ENCODE measurements at places on chromosomes 2 and 18.

DNA sequence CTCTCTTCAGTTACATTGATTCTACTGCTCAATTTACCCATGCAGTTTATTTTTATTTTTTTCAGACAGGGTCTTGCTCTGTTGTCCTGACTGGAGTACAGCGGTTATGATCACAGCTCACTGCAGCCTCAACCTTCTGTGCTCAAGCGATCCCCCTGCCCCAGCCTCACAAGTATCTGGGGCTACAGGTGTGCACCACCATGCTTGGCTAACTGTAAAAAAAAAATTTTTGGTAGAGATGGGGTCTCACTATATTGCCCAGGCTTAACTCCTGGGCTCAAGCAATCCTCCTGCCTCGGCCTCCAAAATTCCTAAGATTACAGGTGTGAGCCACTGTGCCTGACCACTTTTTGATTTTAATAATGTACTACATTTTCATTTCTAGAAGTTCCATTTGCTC lies 93.8 kb upstream of the RNU4ATAC start:
- no peak for DNase-seq

DNA sequence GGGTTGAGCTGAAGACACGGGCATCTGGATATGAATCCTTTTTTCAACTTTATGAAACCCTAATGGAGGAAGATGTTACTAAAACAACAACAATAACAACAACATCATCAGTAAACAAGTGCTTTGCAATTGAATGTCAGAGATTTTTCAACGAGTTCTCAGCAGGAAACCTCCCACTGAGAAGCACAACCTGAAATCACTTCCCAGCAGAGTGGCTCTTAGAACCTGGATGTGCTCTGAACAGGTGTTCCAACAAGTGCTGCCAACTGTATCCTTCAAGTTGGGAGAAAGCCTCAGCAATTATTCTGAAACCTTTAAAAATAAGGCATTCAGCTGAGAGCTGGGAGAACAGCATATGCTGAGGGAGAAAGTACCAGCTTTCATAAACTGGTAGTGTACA lies 1622.7 kb upstream of the CELF4 start:
- no peak for DNase-seq

DNA sequence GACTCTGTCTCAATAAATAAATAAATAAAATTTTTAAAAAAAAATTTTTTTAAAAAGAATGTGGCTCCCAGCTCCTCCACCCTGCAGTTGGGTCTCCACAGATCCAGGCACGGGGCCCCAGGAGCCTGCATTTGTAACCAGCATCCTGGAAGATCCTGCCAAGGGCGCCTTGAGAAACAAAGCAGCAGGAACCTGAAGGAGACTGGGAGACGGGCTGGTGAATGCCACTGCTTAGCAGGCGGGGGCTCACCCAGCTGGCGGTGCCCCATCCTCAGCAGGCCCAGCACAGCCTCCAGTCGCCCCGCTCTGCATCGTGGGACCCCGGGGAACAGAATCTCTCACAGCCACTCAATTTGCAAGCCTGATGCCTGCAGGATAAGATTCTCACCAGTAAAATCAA lies 187.5 kb upstream of the SALL3 start:
- DNase-seq = no peak

DNA sequence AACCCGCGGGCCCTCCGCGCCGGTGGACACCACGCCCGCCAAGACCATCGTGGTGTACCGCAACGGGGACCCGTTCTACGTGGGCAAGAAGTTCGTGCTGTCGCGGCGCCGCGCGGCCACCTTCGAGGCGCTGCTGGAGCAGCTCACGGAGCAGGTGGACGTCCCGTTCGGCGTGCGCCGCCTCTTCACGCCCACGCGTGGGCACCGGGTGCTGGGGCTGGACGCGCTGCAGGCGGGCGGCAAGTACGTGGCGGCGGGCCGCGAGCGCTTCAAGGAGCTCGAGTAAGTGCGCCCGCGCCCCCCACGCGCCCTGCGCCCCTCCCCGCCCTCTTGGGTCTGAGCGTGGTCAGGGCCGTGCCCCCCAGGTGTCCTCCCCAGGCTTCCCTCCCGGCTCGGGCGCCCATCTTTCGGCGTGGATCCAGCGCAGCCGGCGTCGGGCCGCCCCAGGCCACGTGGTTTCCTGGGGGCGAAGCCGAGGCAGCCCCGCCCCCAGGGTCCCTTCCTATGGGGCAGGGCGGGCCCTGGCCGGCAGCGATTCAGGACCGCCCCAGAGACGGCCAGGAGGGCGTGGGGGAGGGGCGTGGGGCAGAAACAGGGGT lies 481 bp downstream of the DCDC2C start:
- DNase-seq = no peak

DNA sequence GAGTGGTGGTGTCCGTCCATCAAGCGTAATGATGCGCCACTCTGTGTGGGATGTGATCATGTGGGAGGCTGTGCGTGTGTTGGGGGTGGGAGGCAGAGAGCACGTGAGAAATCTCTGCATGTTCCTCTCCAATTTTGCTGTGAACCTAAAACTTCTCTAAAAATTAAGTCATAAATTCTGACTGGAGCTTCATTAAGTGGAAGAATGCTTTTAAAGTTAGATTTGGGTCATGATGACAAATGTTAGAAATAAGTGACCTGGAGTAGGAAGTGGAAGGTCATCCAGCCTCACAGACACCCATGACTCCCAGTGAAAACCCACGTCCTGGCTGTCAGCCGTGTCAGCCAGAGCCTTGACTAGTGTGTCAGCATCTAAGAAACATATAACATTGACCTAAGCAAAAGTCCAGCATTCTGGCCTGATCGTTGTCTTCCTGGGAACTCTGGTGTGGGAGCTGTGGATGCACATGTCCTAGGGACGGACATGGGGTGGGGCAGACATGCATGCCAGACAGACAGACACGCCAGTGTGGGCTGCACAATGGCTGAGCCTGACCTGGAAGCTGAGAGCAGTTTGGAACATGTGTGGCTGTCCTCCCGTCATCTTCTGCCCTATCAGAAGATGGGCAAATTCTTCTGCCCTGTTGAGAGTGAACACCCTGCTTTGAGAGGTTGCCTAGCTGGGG lies 245.6 kb downstream of the FAM210A start:
- no peak for DNase-seq

DNA sequence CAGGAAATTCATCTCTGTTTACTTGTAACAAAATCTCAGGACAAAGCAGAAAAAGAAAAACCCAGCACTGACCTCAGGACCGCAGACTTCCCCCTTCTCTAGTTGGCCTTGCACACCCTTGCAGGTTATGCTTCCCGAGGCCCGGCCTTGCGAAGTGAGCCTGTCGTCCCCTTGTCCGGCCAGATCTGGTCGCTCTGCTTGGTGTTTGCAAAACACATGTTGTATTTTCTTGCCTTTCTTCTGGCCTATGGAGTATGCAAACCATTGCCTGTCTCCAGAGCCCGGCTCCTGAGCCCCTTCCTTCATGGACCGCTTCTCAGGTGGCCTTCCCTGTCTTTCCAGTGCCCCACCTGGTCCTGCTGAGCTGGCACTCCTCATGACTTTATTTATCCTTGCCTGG lies 4.8 kb downstream of the IMPA2 start:
- DNase-seq = no peak

- DNase-seq = no peak
Observed at GRCh38 chr18:45167631-45168280, 447.5 kb upstream of the SLC14A2 start.

DNA sequence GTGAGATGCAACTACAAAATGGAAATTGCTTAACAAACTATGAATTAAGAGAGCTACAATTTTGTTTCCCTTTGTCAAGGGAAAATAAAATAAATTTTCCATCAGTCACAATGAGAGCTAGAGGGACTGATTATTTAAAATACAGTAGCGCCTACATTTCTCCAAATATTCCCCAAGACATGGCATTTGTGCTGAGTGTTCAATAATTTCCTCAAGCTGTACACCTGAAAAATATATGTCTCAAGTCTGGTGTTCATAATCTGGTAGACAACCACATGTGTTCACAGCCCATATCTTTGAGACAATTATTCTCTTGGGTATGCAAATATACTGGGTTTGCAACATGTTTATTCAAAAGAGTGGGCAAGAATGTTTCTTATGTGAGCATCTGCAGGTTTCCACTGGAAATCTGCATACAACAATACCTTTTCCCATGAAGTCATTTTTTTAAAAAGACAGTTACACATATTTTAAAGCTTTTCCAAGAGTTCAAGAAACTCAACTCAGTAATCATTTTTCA lies 240.1 kb upstream of the VRK2 start:
- DNase-seq = no peak

GRCh38 chr18:26637324-26637723 lies 89.0 kb upstream of the KCTD1 start:
- DNase-seq = no peak

- DNase-seq = no peak
Observed at GRCh38 chr2:71798266-71799012, 345.1 kb downstream of the DYSF start.
